T-helper 17 cell (primary cell): ENCODE measurements at places on chromosomes 6 and 20.

DNA sequence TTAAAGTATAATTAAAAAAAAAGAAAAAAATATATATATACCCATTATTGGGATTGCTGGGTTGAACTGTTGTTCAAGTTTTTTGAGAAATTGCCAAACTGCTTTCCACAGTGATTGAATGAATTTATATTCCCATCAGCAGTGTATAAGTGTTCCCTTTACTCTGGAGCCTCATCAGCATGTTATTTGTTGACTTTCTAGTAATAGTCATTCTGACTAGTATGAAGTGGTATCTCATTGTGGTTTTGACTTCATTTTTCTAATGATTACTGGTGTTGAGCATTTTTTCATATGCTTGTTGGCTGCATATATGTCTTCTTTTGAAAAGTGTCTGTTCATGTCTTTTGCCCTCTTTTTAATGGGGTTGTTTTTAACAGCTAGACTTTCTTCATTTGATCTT lies 1260.8 kb upstream of the GJE1 start:
- DNase-seq: no peak

GRCh38 chr20:18057101-18057993 lies at the start of gene OVOL2:
TSS of gene OVOL2 (minus strand) at chr20:18057916. CDS start at chr20:18057634, 282 bp downstream.
- no peak for DNase-seq

- no peak for DNase-seq
These were observed 8.5 kb upstream of the POU5F1 start for GRCh38 chr6:31179042-31179386.

DNA sequence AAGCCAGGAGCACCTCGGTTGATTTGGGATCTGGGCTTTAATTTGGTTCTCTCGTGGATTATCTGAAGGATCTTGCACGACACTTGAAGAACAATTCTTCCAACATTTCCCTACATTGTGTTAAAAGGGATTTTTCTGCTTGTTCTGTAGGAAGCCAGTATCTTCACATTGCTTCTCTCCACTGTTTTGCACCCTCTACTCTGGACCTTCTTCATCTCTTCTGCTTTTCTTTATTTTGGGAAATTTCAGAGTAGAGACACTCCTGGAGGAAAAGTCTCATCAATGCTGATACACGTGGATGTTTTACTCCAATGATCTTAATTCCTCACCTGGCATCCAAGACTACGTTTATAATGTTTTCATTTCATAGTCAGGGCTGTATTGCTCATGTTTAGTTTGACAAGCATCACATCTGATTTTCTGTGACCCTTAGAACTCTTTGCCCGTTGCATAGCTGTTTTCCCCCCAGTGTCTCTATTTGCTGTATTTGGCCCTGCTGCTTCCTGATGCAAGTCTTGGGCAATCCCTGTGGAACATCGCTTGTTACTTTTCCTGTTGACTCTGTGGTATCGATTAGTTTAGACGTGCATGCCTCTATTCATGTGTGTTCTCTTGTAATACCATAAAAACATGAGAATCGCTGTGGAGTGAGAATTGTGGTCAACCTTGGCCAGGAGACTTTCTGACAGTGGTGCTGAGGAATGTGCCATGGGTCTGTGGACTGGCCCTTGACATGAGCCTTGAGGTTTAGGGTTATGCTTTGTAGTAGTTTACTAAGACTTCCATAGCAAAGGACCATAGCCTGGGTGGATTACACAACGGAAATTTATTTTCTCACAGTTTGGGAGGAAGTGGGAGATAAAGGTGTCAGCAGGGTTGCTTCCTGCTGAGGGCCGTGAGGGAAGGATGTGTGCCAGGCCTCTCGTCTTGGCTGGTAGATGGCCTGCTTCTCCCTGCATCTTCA lies 12.5 kb downstream of the PLCB1 start:
- DNase-seq: no peak

DNA sequence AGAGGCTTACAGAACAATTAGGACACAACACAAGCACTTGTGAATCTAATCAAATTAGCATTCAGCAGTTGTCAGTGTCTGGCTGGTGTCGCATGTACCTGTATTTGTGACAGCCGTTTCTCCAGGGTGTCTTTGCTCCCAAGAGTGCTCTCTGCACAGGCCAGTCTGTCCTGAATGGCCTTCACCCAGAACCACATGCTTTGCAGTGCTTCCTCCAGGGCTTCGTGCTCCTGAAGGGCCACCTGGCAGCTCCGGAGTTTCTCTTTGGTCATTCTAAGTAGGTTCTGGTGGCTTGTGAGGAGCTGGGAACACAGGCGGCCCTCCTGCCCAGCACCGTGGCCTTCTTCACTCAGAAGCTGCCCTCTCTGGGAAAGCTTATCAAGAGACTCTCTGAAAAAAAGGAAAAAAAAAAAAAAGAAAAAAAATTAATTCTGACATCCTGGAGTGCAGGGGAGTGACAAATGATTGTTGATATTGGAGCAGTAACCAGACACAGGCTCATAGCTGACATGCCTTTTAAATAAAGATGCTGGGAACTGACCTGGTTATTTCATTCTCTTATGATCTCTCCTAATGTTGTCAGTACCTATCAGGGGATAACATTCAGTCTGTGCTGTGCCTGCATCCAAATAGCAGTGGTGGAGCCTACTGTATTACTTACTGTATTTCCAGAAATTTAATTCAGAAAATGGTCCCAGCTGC lies 245.8 kb downstream of the SYNE1 start:
- DNase-seq: no peak

DNA sequence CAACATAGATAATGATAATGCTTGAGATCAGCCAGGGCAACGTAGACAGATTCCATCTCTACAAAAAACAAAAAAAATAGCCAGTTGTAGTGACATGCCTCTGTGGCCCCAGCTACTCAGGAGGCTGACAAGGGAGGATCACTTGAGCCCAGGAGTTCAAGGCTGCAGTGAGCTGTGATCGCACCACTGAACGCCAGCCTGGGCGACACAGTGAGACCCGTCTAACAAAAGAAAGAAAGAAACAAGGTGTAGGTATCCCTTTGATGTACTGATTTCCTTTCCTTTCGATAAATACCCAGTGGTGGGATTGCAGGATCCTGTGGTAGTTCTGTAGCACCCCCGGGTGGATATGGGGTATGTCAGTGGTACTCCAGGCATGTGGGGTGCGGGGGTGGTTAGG lies 48.2 kb upstream of the ADTRP start:
- DNase-seq: no peak

DNA sequence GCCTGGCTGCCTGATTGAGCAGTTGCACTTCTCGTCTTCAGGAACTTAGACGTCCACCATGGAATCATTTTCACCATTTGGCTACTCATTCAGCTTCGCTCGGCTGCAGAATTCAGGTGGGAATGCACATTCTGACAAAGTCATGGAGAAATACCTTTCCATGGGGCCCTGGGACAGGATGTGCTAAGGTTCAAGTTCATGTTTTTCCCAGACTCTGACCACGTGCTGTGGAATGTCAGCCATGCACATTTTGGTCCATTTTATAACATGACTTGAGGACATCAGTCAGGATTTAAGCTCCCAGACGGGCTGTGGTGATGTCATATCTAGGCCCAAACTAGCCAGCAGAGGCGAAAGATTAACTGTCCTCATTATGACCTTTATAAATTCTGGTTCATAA lies 205.3 kb downstream of the TBXT start:
- no peak for DNase-seq

DNA sequence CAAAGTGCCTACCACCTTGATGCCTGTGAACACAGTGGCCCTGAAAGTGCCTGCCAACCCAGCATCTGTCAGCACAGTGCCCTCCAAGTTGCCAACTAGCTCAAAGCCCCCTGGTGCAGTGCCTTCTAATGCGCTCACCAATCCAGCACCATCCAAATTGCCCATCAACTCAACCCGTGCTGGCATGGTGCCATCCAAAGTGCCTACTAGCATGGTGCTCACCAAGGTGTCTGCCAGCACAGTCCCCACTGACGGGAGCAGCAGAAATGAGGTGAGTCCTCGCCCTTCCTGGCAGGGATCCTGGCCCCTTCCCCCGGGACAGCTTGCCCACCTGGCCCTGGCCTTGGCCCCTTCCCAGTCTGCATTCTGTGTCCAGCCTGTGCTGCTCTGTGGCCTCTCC lies 17.9 kb downstream of the MAVS start:
- DNase-seq: no peak
